Adrenal gland (tissue), 19 donors: ENCODE measurements at places on chromosomes 3 and 15. TPM values are rescaled to one million over a fixed set of nuclear protein-coding genes. Genes with fewer than 3 reads are reported as not detected.

DNA sequence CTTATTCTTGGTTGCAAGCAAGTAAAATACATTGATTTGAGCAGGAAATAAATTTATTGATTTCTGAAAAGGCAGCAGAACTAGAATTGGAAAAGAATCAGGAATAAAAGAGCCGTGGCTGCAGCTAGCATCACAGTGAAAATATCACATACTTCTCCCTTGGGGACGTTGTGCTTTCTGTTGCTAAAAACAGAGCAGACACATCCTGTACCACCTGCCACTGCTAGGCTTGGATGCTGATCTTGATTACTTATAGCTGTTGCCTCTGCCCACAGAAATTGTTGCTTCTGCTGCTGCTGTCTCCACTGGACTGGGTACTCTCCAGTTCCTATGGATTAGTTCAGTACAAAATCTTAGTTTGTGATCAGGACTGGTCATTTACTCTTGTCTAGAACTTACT lies 283.8 kb downstream of the C3orf38 start:
- DNase-seq = no peak

GRCh38 chr15:69561071-69561784 lies 108.6 kb downstream of the RPLP1 start:
- no peak for DNase-seq

- DNase-seq = no peak
Measured at GRCh38 chr3:197791892-197792647, 1.0 kb downstream of the LRCH3 start.

DNA sequence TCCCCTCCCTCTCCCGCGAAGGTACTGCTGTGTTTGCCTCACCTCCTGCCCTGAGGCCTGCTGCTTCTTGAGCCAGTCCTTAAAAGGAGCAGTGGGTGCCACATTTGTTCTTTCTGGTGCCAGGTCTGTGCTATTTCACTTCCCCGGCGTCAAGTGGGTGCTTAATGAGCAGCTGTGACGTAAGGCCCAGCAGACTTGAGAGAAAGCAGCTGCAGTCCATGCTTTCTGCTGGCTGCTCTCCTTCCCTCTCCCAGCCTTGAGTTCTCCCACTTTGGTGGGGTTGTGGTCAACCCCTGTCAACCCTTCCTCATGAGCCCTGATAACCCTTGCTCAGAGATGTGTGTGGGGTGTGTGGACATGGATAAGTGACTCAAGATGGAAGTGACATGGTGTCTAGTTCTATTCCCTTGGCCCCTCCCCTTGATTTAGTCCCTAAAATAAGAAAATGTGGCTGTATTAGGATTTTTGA lies 6.9 kb downstream of the INAFM2 start:
- DNase-seq = no peak

- no peak for DNase-seq
Measured at GRCh38 chr3:107263269-107264021, 113.8 kb upstream of the CCDC54 start.

DNA sequence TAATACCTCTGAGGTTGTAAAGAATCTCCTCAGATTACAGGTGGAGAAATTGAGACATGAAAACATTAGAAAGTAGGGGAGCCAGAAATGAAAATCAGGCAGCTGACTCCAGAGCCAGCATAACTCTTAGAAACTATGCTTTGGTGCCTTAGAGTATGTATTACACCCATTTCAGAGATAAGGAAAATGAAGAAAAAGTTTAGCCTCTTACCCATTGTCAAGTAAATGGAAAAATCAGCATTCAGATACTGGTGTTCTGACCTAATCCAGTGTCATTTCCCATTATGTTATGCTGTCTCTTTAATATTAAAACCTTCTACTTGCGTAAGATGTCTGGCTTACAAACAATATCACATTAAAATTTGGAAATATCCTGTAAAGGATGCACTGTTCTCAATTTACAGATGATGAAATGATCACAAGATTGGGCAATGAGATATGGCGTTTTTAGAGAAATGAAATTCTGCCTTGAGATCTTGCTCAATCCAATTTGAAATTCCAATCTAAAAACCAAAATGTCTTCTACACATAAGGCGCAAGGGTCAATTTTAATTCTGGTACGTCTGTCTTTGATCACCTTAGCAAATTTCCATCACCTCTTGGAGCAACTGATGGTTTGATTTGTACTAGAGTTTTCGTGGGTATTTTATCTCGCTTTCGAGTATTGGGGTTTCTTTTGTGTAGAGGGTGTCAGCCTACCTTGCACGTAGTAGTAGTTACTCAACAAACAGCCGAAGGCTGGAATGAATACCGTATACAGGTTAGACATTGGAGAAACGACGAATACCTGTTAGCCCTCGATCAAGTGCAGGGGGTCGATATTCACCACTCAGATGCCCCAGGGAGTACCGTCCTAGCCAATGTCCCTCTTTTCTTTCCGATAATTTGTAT lies 902 bp upstream of the ZCWPW2 start:
- no peak for DNase-seq

DNA sequence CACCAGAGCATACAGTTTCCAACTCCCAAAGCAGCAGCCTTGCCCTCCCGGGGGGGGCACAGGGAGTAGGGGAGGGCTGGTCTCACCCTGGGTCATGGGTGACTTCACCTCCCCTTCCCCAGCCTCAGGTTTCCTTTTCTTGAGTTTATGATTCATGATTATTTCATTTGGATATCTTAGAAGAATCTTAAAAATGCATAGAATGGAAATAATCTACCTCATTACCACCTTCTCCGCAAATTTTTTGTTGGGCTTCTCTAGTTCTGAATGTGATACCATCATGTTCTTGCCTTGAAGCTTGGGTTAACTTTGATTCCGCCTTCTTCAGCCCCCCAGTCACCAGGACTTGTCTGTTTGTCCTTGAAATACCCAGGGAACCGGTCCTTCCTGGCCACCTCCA lies 148.8 kb upstream of the ROPN1 start:
- no peak for DNase-seq

- no peak for DNase-seq
Measured at GRCh38 chr3:7876741-7877297, 624.8 kb upstream of the LMCD1 start.

DNA sequence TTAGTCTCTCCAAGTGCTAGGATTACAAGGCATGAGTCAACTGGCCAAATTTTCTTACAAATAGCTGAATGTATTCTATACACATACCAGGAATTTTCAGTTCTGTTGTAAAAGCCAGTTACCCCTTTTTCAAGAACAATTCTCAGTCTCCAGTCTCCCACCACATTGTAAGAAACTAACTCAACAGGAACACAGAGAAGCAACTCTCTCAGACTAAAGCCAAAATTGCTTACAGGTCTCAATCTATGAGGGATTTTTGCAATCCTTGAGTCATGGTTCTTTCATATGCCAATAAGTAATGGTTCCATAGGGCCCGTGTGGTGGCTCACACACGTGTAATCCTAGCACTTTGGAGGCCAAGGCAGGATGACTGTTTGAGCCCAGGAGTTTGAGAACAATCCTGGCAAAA lies 8.5 kb downstream of the IP6K2 start:
- no peak for DNase-seq

DNA sequence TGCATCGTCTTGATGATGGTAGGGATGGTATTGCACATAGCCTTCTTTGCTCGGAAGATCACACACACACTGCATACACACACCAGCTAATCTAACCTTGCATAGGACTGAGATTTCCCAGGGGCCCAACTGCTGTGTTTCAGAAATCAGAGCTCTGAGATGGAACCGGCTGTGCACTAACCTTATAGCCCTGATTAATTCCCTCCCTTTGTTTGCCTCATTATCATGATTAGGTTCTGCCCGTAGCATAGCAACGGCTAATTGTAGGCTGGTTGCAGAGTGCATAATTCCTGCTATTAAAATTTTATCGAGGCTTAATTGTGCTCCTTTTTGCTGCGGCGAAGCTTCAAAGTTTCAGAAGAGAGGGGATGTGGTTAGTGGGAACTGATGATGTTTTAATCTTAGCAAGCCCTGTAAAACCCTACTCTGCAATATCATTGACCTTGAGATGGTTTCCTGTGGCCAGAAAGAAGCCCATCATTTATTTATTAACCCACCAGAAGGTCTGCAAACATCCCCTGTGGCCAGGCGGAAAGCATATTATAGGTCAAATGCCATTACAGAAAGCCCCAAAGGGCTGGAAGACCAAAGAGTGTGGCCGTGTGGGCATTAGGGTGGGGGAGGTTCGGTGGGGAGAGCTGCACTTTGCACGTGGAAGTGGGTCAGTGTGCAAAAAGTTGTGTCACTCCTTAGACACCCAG lies 56.2 kb upstream of the GLCE start:
- DNase-seq = no peak

- peak; percentile 86 for DNase-seq
Measured at GRCh38 chr3:51967384-51968169, at the start of gene PCBP4. PCBP4 (minus strand) TSS chr3:51967454; CDS start chr3:51961240, 6,214 bp downstream.

DNA sequence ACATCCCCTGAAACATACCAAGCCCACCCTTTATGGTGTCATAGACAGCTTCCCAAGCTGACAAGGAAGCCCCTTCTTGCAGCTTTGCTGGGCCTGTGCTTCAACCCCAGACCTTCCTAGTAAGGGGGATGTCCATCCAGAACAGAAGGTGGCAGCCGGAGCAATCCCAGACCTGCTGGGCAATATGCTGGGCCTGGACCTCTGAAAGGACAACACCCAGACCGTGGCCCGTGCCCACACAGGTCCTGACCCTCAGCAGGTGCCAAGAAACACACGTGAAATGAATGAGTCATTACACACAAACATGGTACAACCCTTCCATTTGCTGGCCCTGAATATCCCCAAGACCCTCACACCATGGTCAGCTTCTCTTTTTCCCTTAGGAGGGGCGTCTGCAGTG lies 19.8 kb upstream of the VILL start:
- DNase-seq = no peak

DNA sequence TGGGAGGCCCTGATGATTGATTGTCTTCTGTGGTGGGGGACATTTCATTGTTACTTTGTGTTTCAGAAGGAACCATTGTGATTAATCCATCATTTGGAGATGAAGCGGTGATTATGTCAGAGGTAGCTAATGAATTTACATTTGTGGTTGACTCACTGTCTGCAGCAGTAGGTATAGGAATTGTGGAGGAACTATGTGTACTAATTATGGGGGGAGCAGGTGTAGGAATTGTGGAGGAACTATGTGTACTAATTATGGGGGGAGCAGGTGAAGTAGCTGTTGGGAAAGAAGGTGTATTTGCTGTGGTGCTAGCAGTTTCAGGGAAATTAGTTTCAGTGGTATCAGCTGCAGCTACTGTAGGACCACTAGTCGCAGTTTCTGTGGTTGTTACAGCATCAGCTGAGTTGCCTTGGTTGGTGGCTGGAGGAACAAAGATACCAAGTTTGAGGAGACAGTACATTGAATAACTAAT lies 6.9 kb downstream of the MUC13 start:
- DNase-seq = no peak

GRCh38 chr3:64684715-64685261 lies 3.0 kb downstream of the ADAMTS9 start:
- peak; percentile 65 for DNase-seq

DNA sequence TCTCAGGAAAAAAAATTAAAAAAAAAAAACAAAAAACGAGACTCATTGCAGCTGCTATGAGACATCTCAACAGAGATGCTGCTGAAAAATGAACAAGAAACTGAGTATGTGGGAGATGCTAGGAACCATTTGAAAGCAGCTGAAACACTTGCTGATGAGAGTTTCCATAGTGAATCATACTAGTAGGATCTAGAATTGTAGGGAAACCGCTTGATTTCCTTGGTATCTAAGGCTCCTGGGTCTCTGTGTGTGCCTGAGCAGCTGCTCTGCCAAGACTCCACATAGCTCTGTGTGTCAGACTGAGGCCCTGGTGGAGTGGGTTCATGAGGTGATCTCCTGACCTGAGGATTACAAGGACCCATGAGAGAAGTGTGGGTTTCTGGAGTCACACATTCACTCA lies 313.4 kb upstream of the NECTIN3 start:
- DNase-seq = no peak

DNA sequence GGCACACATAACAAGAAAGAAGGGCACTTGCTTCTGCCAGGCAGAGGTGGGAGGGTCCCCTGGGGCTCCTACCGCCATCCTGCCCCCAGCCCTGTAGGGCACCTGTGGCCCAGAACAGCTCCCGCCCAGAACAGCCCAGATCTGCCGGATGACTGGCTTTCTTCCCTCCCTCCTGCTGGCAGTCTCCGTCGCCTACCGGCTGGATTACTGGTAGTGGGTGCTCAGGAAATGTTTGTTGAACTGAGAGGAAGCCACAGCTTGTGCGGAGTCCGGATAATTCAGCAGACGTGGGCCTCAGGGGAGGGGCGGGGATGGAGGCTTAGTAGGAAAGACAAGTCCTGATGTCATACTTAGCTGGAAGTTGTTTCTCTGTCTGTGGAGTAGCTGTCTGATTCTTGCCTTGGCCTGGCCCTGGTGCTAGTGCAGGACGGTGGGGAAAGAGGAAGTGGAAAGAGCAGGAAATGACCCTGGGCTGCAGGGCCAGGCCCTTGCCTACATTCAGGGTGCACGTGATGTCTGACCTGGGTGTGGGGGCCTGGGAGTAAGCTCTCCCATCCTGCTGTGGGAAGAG lies 6.7 kb downstream of the CCDC9B start:
- DNase-seq = peak; percentile 68

- DNase-seq = peak; percentile 15
Measured at GRCh38 chr15:57554812-57555179, 36.9 kb upstream of the MYZAP start.

DNA sequence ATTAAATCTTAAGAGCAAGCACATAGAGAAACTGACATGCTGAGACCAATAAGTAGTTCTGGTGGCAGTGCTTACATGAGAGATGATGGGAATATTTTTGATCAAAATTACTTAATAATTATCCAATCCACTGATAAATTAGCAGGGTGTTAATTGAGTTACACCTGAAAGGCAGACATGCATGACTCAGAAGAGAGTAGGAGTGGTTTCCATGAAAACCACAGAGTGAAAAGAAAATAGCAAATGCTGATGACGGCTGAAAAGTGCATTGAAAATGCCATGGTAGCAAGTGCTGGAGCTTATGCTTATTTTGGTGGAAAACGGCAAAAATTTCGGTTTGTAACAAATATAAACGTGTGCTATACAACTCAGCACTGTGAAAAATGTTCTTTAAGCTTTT lies 267.8 kb upstream of the LRRN1 start:
- no peak for DNase-seq

DNA sequence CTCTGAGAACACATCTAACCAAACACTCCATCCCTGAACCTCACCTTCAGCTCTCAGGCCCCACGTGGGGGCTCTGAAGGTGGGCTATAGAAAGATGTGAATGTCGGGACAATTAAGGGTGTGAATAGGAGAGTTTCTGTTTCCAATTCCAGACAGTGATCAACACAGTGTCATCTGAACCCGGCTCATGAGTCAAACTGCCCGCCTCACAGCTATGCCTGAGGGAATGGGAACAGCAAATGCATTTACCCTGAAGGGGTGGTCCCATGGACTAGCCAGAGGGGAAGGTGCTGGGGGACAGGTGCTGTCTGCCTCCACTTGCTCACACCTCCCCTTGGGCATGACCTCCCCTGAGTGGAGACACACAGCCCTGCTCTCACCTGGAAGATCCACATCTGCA lies 6.3 kb downstream of the RTP2 start:
- no peak for DNase-seq

PSTPIP1 gene
- total RNA-seq = 8.6 TPM

CD80 gene
- total RNA-seq = 0.94 TPM

NAALADL2 gene
- 2.8 TPM for total RNA-seq

ZBTB38 gene
- total RNA-seq = 178 TPM

ACKR4 gene
- total RNA-seq = 2.0 TPM

MST1R gene
- total RNA-seq = 0.33 TPM
